Ovary (tissue), 10 donors: ENCODE measurements at places on chromosomes 7 and 10.
A peak's percentile ranks its signal among the peaks of the same experiment; 100 is the strongest.

DNA sequence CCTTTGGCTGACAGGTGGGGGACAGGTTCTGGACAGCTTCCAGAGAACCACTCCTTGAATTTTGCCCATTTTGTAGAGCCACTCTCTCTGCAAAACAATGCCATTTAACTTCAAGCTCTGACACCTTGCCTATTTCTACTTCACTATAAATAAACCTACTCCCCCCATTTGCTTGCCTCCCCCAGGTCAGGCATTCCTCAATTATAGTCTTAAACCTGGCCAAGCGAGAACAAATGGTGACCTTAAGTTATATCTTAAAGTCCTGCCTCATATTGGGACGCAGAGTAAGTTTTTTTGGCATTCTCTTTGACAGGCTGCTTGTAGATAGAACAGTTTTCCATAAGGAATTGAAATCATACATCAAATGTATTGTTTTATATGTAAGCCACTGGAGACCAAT is 706.9 kb downstream of the LRMDA start:
- no peak for DNase-seq

GRCh38 chr7:9307131-9307530 is 873.7 kb downstream of the NXPH1 start:
- DNase-seq: no peak

DNA sequence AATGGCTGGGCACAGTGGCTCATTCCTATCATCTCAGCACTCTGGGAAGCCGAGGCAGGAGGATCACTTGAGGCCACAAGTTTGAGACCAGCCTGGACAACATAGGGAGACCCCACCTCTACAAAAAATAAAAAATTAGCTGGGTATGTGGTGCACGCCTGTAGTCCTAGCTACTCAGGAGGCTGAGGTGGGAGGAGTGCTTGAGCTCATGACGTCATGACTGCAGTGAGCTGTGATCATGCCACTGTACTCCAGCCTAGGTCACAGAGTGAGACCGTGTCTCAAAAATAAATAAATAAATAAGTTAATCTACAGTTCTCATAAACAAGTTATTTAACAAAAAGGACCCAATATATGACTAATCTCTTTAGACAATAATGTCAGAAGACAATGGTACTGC is 76.2 kb downstream of the TPK1 start:
- no peak for DNase-seq

DNA sequence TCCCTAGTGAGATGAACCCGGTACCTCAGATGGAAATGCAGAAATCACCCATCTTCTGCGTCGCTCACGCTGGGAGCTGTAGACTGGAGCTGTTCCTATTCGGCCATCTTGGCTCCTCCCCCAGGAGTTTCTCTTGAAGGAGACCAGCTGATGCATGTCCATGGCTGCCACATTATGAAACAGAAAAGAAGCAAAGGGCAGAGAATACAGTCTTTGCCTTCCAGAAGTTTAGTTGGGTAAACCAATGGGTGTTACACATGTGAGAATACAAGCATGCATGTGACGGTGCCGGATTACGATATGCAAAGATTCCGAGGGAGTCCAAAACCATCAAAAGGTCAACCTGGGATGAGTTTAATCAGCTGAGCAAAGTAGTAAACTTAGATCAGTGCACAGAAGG is 151.6 kb downstream of the SEM1 start:
- no peak for DNase-seq

GRCh38 chr10:124949543-124949942 is 7.6 kb downstream of the ZRANB1 start:
- no peak for DNase-seq

DNA sequence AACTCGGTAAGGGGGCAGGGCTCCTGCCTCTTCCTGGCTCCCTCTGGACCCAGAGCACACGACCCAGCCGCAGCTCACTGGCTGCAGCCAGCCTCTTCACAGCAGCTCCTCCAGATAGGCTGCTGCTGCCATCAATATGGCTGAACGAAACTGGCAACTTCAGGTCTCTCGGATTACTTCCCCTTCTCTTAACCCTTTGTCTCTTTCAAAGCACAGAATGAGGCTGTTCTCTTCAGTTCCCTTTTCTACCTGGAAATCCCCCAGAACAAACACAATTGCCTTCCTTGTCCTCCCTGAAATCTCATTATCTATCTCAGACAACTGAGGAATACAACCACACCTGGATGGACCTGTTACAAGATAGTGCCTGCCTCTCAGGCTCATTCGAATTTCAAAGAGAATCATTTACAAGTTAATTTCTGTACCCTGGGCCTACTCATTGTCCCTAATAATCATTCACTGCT is 193.4 kb upstream of the MBL2 start:
- DNase-seq: no peak

GRCh38 chr10:86265236-86265894 is 101.2 kb downstream of the GRID1 start:
- no peak for DNase-seq

DNA sequence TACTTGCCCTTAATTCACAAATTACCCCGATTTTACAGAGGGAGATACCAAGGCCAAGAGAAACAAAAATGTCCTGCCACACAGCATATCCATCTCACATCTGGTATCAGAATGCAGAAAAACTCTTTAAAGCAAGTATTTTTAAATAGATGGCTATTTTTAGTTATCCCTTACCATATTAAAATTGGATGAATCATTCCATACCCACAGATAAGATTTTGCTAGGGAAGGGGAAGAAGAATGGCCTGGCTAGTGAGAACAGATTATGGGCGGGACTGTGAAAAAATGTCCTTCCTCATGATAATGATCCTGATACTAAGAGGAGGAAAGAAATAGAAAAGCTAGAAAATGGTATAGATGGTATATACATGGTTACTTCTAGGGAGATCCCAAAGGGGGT is 80.6 kb upstream of the GATAD1 start:
- no peak for DNase-seq

- no peak for DNase-seq
Measured at GRCh38 chr7:128448751-128449302, 6.9 kb upstream of the HILPDA start.

GRCh38 chr7:147423875-147424274 is 1166.7 kb upstream of the C7orf33 start:
- no peak for DNase-seq

- DNase-seq: no peak
Measured at GRCh38 chr7:158120716-158121115, 466.9 kb downstream of the PTPRN2 start.

- no peak for DNase-seq
Measured at GRCh38 chr7:117134411-117134810, 181.1 kb downstream of the ST7 start.

DNA sequence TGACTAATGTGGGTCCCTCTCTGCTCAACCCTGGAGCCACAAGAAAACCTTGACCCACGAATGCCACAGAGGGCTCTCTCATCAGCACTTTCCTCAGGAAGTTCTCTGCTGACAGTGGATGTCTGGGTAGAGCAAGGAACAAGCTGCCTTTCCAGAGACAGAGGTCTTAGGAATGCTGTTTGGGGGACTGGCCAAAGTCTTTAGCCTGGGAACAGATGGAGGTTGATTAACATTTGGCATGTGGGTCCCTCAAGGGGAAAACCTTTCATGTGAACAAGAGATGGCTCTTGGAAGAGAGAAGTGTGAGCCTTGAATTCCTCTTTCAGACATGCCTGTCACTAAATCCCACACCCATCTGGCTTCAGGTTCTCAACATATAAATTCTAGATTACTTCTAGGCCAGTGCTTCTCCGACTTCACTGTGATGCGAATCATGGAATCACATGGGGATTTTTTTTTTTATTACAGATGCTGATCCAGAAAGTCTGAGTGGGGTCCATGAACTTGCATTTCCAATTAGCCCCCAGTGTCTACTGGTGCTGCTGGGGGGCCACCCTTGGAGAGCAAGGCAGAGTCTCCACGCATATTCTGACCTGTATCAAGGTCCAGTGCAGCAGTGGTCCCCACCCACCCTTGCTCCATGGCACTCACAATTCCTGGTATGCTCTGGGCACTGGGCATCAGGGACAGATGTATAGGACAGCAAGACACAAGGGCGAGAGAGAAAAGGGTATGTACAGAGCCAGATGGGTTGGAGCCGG is 360.4 kb downstream of the CXCL12 start:
- DNase-seq: no peak

- DNase-seq: no peak
Measured at GRCh38 chr10:113471241-113471996, 81.4 kb upstream of the HABP2 start.

GRCh38 chr7:37380831-37381230 is 67.8 kb downstream of the ELMO1 start:
- no peak for DNase-seq

DNA sequence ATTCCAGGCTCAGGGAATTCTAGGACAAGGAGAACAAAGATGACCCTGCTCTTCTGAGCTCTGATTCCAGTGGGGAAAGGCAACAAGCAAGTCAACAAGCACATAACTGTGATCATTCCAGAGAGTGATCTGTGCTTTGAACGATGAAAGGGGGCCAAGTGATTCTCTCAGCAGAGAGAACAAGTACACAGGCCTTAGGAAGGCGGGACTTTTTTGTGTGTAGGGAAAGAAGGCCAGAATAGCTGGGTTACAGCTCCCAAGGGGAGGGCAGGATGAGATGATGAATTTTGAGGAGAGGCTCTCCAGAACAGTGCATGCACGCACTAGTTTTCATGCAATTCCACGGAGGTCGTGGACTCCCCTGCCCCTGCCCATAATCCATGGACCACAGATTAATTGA is 565.2 kb downstream of the SDK1 start:
- no peak for DNase-seq

DNA sequence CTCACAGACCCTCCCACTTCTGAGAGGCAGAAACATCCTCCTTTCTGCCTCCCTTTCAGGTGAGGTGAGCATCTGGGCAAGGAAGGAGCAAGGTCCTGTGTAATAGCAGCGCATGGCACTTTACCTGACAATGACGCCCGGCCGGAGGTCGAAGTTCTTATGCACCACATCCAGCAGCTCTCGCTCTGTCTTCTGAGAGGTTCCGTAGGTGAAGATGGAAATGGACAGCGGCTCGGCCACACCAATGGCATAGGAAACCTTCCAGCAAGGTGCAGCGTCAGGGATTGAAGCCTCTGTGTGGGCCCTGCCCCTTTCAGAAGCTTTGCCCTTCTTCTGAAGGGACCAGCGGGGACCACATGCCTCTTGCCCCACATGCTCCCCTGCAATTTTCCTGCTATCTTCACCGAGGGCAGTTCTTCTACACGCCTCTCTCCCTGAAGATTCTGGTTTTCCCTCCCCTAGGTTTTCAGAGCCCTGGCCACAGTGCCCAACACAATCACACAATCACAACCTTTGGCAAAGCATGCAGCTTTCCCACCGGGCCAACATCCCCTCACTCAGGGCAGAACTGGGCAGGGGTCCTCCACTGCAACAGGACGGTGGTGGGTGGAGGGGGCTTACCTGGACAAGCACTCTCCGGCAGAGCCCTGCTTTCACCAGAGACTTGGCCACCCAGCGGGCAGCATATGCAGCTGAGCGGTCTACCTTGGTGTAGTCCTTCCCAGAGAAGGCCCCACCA is 14.9 kb downstream of the MAT1A start:
- no peak for DNase-seq

GRCh38 chr7:49783446-49783845 is 10.0 kb downstream of the VWC2 start:
- no peak for DNase-seq

GRCh38 chr10:132627666-132628531 is 90.3 kb downstream of the INPP5A start:
- no peak for DNase-seq

DNA sequence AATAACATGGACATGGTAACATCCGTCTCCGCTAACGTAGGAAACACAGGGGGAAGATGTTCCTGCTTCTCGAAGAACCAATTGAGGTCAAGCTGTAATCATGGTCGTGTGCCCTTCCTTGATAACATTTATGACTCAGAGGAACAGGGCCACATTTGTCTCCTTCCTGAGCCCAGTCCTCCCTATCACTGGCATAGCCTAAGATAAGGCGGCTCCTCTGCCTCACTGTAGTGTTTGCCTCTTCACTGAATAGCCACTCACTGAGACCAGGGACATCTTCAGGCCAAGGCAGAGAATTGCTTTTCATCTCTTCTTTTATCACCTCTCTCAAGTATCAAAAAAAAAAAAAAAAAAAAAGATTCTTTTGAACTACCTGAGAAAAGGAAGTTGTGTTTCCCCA is 5.4 kb upstream of the GRM8 start:
- DNase-seq: no peak

- no peak for DNase-seq
Measured at GRCh38 chr10:36019749-36020148, 377.7 kb upstream of the FZD8 start.

DNA sequence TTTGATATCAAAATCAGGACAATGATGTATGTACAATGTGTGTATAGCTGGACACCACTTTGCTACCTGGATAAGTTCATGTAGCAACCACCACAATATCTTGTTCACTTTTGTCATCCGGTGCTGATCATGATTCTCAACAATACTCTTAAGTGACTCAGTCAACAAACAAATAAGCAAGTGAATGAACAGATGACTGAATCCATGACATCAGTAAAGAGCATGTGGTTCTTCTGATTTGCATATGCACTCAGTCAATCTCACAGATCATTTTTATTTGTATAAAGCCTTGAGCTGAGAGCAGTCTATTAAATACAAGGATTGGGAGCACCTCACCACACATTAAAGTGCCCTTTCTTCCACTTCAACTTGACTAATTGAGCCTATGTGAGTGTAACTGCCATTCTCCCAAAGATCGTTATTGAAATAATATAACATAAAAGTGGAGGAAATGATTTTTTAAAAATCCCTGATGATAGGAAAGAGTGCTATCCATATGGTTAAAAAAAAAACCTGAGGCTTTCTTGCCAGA is 69.5 kb downstream of the NPSR1 start:
- DNase-seq: no peak

- DNase-seq: peak; percentile 58
Measured at GRCh38 chr10:132446661-132447445, 49.9 kb downstream of the PWWP2B start.

DNA sequence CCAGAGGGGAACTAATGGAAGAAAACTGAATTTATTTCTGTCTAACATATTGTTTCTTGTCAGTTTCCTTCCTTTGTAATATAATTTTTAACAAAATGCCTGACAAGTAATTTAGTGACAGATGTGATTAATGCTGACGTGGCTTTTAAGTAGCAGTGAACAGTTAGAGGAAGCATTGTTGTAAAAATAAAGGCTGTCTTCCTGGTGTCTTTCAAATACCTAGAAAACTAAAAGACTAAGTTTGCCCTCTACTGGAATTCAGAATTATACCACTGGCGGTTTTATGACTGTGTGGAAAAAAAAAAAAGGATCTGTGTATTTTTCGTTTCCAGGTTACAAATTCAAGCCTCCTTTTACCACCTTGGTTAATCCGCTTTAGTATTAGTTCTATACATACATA is 217.1 kb upstream of the DPP6 start:
- DNase-seq: no peak

GRCh38 chr10:131085091-131085860 is 226.2 kb downstream of the TCERG1L start:
- DNase-seq: no peak

- no peak for DNase-seq
Measured at GRCh38 chr10:26481315-26481692, 43.2 kb downstream of the APBB1IP start.

- DNase-seq: no peak
Measured at GRCh38 chr10:3948843-3949242, 163.8 kb upstream of the KLF6 start.
